Muscle of back (tissue), 13 donors: ENCODE measurements at places on chromosomes 16 and 17. TPM values are rescaled to one million over a fixed set of nuclear protein-coding genes. Genes with fewer than 3 reads are reported as not detected.

Gene GCGR
- polyA plus RNA-seq: not detected

Gene SOX8
- polyA plus RNA-seq: 34.1 TPM

Gene IL21R
- polyA plus RNA-seq: 0.13 TPM

Gene HS3ST3A1
- polyA plus RNA-seq: 3.8 TPM

Gene DNASE1L2
- polyA plus RNA-seq: 1.1 TPM

Gene SMTNL2
- 107 TPM for polyA plus RNA-seq
